ENCODE measurements at places on chromosomes 7 and 10. TPM values are rescaled to one million over a fixed set of nuclear protein-coding genes. Genes with fewer than 3 reads are reported as not detected.

DNA sequence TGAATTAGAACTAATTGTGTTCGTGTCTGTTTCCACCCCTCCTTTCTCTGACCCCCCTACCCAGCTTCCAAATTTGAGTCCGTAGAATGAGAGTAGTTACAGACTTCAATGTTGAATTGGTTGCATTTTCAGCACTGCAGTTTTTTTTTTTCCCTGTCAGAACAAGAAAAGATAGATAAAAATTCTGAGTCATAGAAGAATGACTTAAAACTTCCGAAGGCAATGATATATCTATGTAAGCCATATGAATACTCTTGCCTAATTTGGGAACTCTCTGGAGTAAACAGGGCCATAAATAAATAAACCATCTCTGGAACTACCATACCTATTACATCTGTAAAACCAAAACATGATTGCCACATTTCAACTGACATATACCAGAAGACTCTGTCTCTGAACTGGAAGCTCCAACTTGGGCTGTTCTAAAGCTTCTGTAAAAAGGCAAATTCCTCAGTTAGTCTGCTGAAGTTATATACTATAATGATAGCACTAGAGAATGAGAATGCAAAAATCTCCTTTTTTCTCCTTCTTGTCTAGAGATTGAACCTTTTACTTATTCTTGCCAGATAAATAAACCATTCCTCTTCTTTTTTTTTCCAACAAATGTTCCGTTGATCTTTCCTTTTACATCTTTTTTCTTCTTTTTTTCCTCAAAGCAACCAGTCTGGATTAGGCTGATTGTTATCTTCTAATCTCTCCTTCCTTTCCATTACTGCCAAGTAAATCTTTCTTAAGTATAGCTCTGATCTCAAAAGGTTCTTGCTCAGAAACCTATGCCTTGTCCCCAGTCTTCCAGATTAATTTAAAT is 23.5 kb downstream of the VCL start:
- DNase-seq: peak; percentile 47

DNA sequence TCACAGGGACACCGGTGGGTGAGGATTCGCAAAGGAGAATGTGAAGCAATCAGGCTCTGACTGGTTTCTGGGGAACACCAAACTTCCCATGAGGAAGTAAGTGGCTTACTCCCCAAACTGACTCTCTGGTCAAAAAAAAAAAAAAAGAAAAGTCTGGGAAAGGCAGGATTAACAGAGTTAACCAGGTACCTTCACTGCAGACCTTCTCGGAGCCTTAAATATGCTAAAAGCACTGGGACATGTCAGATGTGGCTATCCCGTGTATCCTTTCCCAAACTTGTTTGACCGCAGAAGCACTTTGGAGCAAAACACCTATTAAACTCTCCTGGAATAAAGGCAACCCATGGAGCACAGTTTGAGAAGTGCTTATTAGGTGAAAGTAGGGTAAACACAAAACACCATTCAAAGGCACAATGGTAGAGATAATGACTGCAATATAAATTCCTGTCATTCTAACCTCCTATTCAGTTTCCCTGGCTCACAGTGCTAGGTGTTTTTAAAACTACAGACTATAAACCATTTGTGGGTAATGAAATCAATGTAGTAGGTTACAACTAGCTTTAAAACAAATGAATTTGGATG is 44.1 kb upstream of the MXI1 start:
- DNase-seq: no peak

DNA sequence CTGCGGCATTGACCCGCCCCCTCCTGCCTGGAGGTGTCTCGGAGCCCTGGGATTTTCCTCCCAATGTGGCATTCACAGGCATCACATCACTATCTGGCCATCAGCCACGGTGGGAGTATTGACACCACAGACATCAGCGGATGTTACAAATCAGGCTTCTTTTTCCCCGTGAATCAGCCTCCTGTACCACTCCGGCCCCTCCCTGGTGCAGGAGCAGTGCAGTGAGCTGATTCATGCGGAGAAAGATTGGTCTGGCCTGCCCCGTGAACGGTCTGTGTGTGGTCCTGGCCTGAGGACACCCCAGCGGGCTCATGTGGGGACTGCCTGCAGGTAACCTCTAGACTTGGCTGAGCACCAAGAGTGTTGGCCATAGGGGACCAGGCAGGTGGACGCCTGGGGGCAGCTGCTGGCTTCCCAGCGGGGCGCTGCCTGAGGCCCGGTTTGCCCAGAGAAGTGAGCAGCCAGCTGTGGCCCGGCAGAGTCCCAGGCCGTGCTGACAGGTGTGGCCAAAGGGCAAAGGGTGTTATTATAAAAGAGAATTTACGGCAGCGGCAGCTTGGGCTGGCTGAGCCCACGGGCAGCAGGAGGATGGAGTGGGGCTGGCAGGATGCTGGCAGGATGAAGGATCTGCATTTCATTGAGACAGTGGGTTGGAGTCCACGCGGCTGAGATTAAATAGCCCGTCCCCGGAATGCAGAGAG is 32.1 kb upstream of the GNA12 start:
- peak; percentile 94 for DNase-seq

DNA sequence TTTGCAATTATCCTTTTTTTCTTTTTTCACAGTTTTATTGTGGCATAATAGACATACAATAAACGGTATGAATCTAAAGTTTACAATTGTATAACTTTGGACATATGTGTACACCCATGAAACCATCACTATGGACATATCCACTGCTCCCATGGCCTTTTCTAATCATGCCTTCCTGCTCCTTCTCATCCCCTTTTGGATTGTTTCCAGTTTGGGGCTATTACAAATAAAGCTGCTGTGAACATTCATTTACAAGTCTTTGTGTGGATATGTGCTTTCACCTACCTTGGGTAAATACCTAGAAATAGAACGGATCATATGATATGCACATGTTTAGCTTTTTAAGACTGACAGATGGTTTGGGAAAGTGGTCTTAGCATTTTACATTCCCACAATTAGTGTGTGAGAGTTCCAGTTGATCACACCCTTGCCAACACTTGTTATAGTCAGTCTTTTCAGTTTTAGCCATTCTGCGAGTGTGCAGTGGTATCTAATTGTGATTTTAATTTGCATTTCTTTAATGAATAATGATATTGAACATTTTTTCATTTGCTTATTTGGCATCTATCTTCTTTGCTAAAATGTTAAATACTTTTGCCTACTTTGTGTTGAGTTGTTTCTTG is 120.9 kb upstream of the KAT6B start:
- no peak for DNase-seq

GRCh38 chr10:59099481-59099880 is 77.0 kb upstream of the PHYHIPL start:
- no peak for DNase-seq

DNA sequence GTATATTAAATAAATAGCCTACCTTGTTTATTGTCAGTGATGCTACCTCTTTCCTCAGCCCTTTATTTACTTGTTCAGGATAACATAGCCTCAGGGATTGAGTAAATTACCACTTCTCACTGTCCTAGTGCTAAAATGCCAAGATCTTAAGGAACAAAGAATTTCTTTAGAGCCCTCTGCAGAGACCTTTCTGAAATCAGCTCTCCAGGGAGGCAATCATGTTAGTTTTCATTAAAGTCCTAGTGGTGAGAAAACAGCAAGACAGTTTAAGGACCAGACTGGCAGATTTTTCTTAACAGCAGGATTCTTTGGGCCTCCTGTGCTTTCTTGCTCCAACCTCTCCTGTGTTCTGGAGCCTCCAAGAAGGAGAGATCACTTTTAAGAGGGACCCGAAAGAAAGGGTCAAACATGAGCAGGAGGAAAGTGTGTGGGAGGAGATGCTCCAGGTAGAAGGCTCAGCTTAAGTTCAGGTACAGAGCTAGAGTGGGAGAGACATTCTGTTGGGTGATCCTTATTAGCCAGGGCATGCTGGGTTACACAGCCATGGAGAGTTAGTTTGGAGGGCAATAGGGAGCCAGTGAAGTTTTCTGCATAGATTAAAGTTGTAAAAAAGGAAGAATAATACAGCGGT is 1.2 kb upstream of the PLCE1 start:
- no peak for DNase-seq

- DNase-seq: no peak
Measured at GRCh38 chr7:111394891-111395290, 167.4 kb downstream of the IMMP2L start.

DNA sequence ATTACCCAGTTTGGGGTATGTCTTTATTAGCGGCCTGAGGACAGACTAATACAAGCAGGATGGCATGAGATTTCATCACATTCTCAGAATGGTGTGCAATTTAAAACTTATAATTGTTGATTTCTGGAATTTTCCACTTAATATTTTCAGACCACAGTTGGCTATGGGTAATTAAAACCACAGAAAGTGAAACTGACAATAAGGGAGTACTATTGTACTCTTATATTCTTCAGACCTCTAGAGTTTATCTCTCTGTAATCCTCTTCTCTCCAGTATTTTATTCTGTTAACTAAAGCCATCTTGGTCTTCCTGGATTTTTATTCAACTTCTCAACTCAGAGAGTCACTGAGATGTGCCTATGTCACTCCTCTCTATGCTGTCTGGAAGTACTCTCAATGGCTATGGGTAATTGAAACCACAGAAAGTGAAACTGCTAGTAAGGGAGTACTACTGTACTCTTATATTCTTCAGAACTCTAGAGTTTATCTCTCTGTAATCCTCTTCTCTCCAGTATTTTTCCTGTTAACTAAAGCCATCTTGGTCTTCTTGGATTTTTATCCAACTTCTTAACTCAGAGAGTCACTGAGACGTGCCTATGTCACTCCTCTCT is 118.3 kb downstream of the PPP1R17 start:
- peak; percentile 63 for DNase-seq

DNA sequence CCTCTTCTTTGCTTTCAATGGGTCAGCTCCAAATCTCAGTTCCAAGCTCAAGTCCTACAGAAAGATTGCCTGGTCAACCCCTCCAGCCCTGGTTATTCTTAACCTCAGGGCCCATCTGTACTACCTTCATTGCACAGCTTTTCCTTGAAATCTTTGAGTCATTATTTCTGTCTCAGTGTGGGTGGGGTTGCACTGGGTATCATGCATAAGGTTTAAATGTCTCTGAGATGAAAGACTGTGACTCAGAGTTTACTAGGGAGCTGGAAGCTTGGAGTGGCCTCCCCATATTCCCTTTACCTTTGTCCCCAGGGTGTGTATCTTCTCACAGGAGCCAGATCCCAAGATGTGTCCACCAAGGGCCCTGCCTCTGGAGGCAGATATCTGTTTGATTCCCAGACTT is 3.3 kb upstream of the OR6V1 start:
- no peak for DNase-seq

GRCh38 chr10:128277267-128277840 is 151.1 kb upstream of the MKI67 start:
- no peak for DNase-seq

ZNF736 gene
- total RNA-seq: 8.2 TPM

DNA sequence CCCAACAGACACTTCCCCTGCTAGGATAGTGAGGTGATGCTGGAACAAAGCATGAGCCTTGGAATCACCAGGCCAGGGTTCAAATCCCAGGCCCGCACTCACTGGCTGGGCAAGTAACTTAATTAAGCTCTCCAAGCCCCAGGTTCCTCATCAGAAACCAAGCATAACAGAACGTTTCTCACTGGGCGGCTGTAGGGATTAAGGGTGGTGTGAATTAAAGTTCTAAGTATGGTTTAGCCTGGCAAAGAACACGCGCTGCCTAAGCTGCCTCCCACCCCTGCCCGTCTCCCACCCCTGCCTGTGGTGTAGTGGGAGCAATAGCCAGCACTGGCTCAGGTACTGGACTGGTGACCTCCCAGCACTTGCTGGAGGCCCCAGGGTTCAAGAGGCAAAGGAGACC is 5.6 kb downstream of the SLC4A2 start:
- DNase-seq: no peak

- DNase-seq: no peak
Measured at GRCh38 chr10:35208536-35208935, 81.9 kb downstream of the CREM start.

DNA sequence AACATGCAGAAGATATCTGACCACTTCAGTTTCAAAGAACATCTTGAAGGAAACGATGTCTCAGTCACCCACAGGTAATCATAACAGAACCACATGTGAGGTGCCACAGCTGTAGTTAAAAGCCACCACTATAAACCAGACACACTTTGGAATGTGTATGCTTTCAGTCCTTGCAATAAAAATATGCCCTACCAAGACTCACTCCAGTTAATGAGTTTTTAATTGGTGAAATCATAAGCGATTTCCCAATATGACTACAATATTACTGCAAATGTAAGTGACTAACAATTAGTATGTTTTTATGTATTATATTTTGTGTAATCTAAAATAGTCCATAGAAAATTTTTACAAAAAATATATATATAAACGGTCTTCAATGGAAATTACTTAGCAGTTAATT is 428.2 kb downstream of the PARD3 start:
- no peak for DNase-seq

STRIP2 gene
- 6.4 TPM for total RNA-seq

HOXA10 gene
- total RNA-seq: 18.7 TPM

DNA sequence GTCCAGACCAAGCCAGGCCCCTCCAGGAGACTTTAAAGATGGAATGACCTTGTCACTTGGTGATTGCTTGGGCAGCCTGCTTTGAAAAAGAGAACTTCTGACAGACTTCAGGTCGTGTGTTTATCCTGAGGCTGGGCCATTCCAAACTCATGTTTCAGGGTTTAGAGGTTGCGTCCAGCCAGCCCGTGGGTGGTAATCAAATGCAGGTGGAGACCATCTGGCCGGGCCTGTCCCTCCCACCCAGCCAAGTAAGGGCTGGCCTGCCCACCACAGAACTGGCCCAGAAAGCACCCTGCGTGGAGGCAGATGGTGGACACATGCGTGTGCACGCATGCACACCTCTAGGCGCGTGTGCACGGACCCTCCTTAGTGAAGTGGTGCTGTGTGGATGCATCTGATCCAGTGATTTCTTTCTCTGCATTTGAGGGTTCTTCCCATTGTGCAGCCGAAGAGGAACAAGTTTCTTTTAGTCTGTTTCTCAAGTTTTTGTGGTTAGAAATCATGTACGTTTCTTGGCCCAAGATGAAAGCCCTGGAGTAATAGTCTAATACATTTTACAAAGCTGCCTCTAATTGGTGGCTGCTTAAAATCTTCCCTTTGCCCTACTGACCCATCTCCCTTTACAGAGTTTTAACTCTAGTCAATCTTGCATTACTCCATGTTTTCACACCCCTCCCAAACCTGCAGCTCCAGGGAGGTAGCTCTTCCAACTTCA is 43.0 kb downstream of the SUFU start:
- DNase-seq: peak; percentile 80

- peak; percentile 7 for DNase-seq
Measured at GRCh38 chr7:23100697-23101096, 4.9 kb upstream of the KLHL7 start.

OR2A1 gene
- 0.20 TPM for total RNA-seq

TBC1D12 gene
- 8.7 TPM for total RNA-seq

- DNase-seq: no peak
Measured at GRCh38 chr10:126135941-126136595, 239.7 kb downstream of the FANK1 start.
